Activated CD4-positive, alpha-beta T cell treated with anti-CD3 and anti-CD28 coated beads for 48 hours (primary cell): ENCODE measurements at places on chromosomes 11 and 22.

DNA sequence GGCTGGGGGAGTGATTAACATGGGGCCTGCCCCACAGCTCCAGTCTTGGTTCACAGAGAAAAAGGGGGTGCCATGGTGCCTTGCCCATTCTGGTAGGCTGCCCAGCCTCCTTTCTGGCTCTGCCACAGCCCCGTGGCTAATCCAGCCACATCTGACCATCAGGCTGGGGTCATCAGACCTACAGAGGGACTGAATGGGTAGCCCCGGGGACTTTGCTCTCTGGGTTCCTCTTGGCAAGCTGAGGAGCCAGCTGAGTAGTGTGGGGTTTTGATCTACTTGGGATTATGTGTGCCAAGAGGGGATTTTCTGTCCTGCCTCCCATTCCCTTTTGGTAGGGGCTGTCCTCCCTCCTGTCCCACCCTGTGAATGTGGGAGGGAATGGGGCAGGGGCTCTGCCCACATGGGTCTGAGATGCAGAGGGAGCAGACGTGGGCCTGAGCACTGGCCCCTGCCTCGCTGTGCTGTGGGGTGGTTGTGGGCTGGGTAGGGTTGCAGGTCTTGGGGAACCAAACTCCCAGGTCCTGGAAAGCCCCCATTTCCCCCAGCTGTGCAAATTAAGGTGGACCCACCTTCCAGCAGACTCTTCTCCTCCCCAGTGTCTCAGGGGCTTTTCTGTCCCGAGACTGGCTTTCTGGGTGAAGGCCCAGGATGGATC is 32.0 kb downstream of the CD82 start:
- DNase-seq = no peak

DNA sequence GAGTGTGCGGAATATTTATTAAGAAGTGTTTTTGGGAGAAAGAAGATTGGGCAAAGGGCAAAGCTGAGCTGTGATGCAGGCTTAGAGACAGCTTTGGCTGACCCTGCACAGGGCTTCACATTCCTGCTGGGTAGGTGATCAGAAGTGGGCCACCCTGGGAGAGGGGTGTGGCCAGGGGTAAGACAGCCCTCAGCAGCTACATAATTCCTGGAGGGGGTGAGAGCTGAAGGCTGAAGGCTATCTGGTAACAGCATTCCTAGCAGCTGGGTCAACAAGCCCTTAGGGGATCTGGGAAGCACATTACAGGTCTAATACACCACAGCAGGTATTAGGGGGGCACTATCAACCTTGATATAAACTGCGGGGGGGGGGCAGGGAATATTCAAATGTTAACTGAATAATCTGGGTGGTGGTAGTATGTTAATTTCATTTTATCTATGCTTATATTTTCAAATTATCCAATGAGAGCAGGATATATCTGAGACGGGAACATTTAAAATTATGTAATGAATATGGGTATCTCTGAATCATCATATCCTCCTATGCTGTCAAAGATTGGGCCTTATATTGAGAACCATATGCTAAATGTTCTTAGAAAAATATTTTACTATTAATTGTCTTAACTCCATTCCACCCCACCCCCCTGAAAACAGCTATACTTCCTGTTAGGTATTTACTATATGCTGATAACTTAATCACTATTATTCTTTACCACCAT is 5.9 kb downstream of the OOSP1 start:
- DNase-seq = no peak

DNA sequence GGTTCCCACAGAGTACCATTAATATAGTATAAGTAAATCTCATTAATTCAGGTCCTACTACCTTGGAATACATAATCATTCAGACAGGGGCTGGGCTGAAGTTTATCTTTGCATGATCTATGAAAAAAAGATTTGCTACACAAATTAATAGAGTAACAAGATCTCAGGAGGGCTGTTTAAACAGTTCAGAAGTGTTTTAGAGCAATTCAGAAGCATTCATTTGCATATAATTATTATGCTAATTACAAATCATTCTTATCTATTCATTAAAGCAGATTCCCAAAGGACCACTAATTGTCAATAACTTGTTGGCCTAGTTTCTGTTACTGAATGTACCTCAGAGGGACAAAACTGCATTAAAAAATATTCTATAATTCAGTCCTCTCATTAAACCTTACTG is 40.5 kb downstream of the PITPNB start:
- no peak for DNase-seq

- no peak for DNase-seq
These were observed 192.8 kb upstream of the SORL1-AS1 start for GRCh38 chr11:121645596-121645995.

- DNase-seq = no peak
These were observed 5.7 kb downstream of the SYT13 start for GRCh38 chr11:45280449-45280848.

GRCh38 chr22:27269751-27270543 is 531.6 kb downstream of the MN1 start:
- no peak for DNase-seq

DNA sequence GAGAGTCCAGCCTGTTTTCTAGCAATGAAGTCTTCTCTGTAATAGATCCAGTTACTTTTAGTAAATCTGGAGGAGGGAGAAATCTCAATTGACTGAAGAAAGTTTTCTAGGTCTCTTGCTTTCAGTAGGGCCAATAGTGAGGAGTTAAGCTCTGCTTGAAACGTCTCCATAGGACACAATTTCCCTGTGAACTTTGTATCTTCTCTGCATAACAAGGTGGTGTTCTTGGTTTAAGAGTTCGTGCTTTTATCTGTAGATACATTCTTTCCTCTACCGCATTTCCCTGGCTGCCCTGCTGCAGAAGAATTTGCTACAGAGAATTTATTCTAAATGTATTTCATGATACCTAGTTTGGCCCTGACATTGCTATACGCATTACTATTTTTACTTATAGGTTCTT is 183.1 kb downstream of the ARHGAP42 start:
- no peak for DNase-seq

DNA sequence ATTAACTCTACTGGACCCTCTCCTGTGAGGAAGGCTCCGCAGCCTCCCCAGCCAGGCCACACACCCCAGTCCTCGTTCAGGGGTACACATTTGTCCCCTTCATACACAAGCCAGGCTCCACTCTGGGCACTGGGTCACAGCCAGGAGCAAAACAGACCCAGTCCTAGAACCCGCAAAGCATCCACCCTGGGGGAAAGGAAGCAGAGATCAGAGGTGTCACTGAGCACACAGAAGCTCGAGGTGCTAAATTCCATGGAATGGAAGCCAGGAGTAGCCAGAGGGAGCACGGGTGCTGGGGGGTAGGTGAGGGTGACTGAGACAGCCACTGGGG is 43.6 kb upstream of the TH start:
- no peak for DNase-seq

GRCh38 chr11:73520353-73521061 is 77.4 kb downstream of the FAM168A start:
- DNase-seq = no peak

DNA sequence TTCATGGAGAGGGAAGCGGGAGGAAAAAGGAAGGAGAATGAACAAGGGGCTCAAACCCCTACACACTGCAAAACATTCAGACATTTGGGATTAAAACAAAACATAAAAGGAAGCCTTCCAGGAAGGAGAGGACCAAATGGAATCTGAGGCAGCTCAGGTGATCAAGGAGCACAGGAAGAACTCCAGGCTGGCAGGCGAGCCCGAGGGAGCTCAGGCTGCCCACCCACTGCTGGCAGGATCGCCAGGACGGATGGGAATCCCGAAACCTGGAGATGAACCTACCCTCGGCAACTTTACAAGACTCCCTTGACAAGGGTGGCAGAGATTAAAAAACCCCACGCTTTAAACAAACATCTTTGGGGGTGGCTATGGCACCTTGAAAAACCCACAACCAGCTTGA is 5.0 kb upstream of the PYGM start:
- no peak for DNase-seq

DNA sequence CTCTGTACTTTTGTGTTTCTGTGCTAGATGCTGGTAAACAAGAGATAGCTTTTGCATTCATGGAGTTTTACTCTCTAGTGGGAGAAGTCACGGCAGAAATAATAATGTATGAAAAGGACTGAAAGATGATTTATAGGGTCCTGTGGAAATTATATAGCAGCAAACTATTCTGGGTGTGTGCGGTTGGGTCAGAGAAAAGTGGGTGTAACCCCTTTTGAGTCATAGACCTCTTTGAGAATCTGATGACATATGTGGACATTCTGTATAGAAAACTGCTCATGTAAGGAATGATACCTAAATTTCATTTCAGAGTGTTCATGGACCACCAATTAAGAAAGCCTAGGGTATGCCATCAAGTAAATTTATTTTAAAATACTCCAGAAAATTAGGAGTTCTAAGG is 54.4 kb downstream of the TMEM135 start:
- no peak for DNase-seq

GRCh38 chr11:83933008-83933407 is 646.8 kb upstream of the CCDC90B start:
- DNase-seq = no peak

- DNase-seq = no peak
These were observed 21.7 kb downstream of the CTTN start for GRCh38 chr11:70420008-70420464.

- no peak for DNase-seq
These were observed 339.0 kb downstream of the METTL15 start for GRCh38 chr11:28447226-28447625.

GRCh38 chr22:29806196-29806595 is 31.9 kb downstream of the ASCC2 start:
- DNase-seq = no peak
